ENCODE measurements at places on chromosomes 3 and 15.

- no peak for DNase-seq
These were observed 295.0 kb downstream of the RAP2B start for GRCh38 chr3:153456833-153457545.

GRCh38 chr15:25721605-25721955, 141.5 kb downstream of the ATP10A start:
- DNase-seq, result no peak

DNA sequence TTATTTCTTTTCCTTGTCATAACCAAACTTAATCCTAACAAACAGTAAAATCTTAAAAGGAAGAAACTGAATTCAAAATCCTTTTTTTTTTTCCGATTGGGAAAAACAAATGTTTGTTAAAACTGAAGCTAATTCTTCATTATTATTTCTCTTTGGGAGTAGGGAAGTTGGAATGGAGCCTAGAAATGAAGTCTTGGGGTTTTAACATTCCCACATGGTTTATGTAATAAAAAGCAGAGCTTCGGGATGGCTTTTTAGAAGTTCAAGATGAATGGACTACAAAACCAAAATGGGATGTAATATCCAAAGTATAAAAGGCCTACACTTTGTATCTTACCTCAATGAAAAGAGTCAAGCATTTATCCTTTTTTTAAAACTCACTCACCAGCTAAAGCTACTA, 189.0 kb upstream of the TMC3 start:
- no peak for DNase-seq

- DNase-seq, result no peak
These were observed 54.7 kb upstream of the CMC1 start for GRCh38 chr3:28186748-28187147.

- no peak for DNase-seq
These were observed 15.9 kb downstream of the ARHGAP31 start for GRCh38 chr3:119310071-119310470.

Measured in stimulated activated CD4-positive, alpha-beta T cell treated with anti-CD3 and anti-CD28 coated beads, TNF-alpha, amount 100 ng/mL, for 4 hours (primary cell).